GDM1 (cell line): ENCODE measurements at places on chromosomes 12 and 14.

GRCh38 chr12:61869796-61870195, 390.4 kb upstream of the USP15 start:
- DNase-seq = no peak

DNA sequence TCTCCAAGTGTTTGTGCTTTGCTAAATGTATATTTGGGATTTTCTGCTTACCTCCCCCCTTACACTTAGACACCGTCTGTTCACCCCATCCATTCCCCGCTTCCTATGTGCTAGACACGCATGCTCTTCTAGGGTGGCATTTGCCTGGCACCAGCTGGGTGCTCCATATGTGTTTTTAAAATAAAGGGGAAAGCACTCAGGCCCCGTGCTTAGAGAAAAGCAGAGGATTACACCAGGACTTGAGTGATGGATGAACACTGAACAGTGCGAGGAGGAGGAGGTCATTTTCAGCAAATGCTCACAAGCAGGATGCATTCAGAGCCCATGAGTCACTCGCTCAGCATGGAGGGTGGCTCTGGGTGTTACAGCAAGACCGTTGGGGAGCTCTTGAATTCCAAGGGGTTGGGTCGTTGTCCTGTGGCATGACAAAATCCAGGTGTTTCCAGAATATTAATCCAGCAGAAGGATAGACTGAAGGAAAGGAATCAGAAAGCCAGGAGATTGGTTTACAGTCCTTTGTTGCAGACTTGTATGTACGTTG, 2.9 kb upstream of the BDKRB1 start:
- DNase-seq = no peak

DNA sequence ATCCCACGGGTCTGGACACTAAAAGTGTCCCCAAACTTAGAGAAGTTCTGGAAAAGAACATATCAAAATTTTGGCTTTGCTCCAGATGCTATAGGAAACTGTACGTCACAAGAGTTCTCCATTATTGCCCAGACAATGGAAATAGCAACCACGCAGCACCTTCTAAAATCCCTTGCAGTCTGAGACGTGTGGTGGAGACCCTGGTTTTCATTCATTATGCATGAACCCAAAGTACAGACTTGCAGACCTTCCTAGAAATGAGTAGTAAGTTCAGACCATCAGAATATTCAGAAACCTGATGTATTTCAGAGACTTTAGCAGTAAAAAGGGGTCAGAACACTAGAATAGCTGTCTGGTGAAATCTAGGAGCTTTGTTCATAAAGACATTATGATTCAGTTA, 50.0 kb upstream of the BCL2L14 start:
- no peak for DNase-seq

DNA sequence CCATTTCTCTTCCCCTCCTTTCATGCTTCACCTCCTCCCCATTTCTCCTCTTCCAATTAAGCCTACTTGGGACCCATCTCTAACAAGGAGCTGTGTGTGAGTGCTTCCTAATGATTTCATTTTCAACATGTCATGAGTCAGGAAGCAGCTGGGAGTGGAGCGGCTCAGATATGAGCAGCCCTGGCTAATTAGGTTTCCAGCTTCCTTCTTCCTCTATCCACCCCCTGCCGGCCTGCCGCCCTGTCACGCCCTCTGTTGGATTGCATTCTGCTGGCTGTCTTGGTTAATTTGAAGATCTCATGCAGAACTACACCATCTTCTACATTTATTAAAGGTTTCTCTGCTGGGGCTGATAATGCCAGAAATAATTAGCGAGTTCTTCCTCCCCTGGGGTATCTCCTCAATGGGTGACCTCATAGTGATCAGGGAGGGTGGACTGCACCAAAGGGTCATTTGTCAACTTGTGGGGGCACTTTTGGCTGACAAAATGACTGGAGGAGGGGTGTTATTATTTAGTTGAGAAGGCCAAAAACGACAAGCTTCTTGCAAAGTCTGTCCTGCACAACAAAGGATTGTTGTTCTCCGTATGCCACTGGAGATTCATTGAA, 300.9 kb upstream of the SRRM4 start:
- no peak for DNase-seq

GRCh38 chr14:24407608-24408325, 9.0 kb downstream of the NYNRIN start:
- no peak for DNase-seq

DNA sequence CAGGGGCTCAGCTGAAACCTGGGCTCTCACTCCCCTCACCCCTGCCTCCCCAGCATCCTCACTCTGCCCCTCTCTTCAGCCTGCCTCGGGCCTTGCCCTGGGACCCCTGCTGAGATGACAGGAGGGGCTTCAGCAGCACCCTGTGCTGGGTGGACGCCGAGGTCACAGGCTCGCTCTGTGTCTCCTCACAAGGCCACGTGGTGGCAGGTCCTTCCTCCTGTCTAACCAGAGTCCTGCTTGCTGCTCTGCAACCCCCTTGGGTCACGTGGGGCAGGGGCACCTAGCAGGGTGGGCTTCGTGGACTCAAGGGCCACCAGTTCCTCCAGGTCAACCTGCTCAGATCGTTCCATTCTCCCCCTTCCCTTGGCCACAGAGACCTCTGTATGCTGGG, 90.4 kb downstream of the TMEM121 start:
- DNase-seq = no peak

DNA sequence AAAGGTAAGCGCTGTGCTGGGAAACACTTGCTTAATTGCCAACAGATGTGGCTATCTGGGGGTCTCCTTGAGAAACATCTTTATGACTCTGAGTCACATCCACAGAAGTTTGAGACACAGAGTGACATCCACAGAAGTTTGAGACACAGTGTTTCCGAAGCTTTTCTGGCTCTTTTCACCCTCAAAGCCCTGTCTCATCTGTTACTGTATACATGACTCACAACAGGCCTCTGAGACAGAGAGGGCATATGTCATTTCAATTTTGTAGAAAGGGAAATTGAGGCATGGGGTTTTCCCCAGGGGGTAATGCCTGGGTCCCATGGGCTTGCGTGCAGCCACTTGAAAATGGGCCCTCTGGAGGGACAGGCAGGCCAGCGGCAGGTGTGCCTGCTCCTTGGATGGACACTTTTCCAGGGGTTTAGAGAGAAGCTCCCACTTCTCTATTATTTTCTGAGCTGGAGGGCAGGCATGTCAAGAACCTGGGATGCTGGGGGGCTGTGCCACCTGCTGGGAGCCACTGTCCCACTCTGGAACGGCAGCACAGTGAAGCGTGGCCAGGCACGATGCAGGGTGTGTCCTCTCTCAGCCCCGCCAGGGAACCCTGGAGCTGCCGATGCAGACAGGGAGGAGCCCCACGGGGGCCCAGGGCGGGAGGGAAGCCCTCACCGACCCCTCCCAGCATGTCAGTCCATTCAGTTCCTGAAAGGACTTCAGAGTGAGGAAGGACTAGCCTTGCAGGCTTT, 111.3 kb upstream of the FKBP4 start:
- peak; percentile 26 for DNase-seq

DNA sequence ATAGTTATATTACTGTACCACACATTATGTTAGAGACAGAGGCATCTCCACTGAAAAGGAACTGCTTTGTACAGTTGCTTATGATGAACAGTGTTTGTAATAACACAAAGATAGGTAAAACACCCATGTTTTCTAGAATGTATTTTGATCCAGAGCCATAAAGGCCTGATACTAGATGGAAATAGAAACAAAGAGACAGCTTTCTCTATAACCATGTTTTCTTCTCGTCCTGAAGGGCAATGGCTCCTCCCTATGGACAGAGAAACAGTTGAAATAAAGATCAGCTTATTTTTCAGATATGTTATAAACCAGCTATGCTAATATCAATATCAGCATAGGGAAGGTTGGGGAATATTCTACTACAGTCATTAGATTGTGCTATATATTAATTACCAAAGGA, 109.2 kb downstream of the ATXN7L3B start:
- DNase-seq = no peak

DNA sequence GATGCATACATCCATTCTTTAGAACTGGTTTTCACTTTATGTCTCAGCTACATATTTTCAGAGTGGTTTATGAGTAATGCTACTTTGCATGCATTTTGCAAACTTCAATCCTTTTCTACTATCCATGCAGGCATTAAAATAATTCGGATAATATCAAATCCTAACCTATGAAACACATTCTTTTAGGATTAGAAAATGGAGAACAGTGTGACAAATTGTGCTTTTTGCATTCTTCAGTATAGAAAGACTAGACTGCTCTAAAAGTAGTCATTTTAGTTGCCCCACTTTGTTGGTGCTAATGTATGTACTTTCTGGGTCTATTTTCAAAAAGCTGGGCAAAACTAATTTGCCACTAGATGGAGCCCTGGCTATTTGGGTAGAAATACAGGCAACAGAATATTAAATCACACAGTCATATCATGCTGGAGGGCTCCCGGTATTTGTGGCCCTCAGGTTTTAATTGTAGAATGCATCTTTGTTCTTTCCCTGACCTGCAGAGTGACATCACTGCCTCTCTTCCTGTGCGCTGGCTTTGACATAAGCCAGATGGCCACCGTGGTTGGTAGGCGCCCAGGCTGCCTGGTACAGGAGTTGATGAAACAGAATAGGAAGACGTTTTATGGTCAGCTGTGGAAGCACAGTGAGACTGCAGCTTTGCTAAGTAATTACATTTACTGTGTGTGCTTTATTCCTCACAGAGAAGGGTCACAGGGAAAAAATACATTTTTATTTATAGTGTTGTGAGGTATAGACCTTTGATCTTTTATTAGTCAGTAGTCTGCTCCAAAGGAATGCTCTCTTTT, 28.1 kb downstream of the MSRB3 start:
- DNase-seq = no peak

DNA sequence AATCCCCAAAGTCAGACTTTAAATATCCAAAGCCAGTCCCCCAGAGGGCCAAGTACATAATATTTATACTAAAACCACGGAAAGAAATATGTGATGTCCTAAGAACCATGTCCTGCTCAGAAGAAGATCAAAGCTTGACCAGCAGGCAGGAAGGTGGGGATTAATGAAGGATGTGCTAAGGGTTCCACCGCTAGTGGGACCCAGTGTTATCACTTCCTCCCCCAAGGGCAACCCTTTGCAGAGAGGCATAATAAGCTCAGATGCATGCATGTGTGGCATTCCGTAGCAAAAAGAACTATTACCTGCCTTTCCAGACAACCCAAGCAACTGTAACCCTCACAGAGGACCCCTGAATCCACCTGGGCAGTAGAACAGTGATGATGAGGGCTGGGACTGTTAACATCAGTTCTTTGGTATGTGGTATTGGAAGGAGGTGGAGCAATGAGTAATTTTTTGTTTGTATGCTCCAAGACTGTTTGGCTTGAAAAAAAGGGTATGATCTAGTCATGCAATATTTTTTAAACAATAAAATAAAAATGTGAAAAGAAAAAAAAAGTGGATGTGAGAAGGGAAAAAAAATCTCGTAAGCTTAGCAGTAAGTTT, 71.7 kb upstream of the ETV6 start:
- DNase-seq = no peak

GRCh38 chr12:2793561-2793960, 1.2 kb upstream of the FKBP4 start:
- no peak for DNase-seq

GRCh38 chr12:116481726-116482125, 77.5 kb upstream of the MAP1LC3B2 start:
- no peak for DNase-seq

DNA sequence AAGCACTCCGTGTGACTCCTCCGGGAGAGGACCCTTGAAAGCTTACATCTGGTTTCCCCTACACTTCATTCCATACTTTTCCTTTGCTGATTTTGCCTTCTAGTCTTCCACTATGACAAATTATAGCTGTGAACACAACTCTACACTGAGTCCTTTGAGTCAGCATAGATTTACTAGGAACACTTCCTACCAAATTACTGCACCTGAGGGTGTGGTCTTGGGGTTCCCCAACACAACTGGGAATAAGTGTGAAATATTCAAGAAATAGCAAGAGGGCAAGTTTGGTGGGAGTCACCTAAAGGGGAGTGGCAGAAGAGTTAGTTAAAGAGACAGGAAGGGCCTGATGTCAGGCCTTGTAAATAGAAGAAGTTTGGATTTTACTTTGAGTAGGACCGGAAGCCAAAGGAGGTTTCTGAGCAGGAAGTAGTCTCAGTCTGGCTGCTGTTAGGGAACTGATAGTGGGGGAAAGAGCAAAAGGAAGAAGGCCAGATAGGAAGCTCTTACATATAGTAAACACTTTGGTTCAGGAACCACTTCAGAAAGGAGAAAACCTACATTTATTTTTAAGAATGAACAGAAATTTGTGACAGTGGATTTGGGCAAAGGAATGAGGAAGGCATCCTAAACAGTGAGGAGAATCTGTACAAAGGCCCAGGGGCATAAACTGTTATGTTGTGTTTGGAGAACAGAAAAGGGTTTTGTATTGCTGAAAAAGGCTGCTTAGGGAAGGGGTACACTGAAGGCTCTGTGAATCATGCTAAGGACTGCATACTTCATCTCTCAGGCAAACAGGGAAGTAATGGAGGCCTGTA, 14.2 kb downstream of the SEL1L start:
- DNase-seq = peak; percentile 85

DNA sequence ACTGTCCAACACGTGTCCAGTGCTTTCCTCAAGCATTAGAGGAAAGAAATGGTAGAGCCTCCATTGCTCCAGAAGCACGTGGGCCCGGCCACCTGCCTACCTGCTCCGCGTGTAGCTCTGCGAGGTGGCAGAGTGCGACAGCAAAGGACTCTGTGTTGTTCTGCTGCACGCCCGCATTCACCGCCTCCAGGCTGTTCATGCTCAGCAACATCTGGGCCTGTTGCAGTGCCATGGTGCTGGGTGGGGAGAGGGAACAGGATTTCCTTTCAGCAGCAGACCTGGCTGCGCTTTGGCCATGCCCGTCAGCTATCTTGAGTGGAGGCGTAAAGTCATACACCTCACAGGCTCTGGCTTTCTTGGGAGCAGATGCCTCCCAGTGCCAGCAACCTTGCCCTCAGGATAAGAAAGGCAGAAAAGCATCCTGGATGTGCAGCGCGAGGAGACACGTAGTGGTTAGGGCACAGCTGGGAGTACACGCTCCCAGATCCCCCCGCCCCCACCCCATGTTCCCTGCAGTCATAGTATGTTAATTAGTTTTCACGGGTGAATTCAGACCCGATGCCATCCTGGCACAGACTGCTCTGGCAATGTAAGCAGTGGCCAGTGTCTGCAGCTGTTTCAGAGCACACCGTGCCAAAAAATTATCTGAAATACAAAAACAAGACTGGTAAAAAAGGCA, 25.1 kb downstream of the ANAPC5 start:
- DNase-seq = no peak

- DNase-seq = no peak
Measured at GRCh38 chr14:102071283-102071998, 15.4 kb downstream of the HSP90AA1 start.

- no peak for DNase-seq
Measured at GRCh38 chr12:12622418-12622817, 10.7 kb downstream of the CREBL2 start.

GRCh38 chr12:66786531-66787308, 107.8 kb upstream of the GRIP1 start:
- no peak for DNase-seq

- no peak for DNase-seq
Measured at GRCh38 chr12:49104822-49105221, 5.8 kb downstream of the LMBR1L start.

- no peak for DNase-seq
Measured at GRCh38 chr12:30926243-30927221, at the start of gene TSPAN11. TSPAN11 (plus strand) TSS chr12:30926748; CDS start chr12:30953992, 27,244 bp downstream.

DNA sequence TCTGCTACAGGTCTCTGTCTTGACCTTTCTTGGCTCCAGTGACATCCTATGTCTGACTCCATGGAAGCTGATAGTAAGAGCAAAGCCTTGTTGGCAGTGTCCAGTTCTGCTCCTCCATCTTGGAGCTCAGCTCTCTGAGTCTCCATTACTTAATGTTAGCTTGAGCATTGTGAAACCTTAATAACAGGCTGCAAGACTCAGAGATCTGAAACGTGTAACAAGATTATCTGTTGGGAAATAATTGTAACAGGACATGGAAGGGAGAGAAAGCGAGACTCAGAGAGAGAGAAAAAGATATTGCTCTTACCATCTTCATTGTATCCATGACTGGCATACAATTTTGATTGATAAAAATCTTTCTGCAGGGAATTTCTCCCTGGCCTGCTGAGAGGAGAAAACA, 1365.7 kb downstream of the AACS start:
- DNase-seq = no peak
